A172 (cell line): ENCODE measurements at places on chromosomes 1 and 21.

DNA sequence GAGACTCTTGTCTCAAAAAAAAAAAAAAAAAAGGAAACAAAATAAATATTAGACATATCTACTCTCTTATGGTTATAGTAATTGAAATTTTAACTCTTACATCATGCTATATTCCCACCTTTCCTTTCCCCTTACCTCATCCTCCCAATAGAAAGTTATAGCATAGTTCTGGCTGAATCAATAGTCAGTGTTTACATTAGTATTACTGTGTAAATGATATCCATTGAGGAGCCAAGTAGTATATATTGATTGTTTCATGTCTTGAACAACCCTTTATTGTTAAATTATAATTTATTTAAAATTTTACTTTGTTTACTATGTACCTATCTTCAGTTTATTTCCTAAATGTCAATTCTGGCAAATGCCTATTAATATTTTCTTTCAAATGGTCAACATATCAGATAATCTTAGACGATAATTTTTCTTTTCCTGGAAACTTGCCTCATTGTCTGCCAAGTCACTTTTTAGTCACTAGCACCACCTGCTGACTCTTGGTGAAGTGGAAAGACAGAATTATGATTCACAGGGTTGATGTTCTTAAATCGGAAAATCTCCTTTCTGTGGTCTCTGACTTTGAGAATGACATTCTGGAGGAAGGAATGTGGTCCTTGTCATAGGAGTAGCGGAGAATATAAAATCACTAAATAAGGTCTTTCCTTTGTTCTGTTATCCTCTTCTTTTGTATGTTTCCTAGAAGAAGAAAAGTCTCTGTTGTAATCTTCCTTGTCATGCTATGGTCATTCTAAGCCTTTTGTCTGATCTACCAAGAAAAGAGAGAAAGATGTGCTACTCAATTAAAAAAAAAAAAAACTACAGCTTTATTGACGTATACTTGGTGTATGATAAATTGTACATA, 8.6 kb downstream of the HJV start:
- peak; percentile 87 for DNase-seq

DNA sequence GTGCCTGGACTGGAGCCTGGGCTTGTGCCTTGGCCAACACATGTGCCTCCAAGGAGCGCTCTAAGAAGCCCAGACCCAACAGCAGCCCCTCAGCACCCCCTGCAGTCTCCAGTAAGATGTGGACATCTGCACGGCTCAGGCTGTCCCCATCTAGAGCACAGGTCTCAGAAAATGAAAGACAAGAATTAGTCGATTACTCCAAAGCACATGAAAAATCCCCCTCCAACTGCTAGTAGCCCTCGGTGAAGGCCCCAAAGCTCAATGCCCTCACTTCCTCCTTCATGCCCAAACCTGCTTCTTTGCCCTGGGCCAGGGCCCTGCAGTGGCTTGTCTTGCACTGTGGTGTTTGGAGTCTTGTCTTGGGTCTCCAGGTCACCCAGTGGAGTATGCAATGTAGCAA, 21.9 kb upstream of the ERO1B start:
- DNase-seq = no peak

DNA sequence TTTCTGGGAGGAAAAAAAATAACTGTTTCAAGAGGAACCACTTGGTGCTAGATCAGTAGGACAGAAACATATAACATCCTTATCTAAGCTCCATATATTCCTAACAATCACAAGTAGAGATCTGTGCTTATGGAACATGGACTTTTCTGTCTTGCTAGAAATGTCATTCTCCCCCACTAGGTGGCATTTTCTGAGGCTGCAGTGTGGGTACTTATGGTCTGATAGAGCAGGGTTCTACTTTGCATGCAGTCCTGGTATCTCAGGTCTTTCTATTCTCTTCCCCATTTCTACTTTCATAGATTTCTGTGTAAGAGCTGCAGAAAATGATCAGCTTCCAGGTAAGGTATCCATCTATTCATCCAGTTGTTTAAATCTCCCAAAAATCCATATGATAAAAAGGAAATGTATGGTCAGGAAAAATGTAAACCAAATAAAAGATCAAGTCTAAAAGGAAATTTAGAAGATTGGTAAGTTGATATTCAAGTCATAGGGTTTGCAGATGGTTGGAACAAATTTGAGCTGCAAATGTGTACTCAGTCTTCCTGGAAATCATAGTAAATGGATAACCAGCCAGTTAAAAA, 1.5 kb downstream of the ZNF684 start:
- peak; percentile 55 for DNase-seq

DNA sequence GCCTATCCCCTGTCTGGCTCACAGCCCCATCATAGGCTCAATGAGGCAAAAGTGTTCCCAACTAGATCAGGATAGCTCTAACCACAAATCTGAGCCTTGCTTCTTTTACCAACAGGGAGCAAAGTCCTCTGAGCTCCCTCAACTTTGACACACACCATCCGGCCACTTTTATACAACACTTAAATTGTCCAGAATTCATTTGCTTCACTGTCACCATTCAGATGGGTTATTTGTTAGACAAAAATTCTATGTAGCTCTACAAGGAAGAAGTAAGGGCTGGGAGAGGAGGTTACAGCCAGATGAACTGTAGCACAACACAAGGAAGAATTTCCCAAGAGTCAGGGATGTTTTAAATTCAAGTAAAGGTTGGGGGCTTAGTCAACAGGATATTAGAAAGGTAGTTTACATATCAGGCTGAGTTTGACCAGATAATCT, 50.8 kb downstream of the TGFBR3 start:
- DNase-seq = no peak

DNA sequence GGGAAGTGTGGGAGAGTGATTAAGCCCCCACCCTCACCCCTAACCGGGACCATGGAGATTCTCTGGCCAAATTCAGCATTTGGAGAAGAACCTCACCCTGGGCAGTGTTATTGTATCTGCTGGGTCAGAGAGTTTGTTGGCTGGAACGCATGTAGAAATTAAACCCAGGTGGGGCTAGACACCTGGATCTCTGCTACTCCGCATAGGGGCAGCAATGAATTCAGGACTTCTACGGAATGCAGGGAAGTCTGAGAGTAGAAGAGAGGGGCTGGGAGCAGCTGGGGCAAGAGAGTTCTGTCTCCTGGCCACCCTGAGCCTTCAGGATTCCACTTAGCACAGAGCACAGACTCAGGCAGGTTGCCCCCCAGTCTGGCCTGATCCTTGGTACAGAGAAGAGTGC, 3.6 kb upstream of the CRABP2 start:
- no peak for DNase-seq

- DNase-seq = no peak
Observed at GRCh38 chr1:60977661-60978060, 104.7 kb upstream of the NFIA start.

DNA sequence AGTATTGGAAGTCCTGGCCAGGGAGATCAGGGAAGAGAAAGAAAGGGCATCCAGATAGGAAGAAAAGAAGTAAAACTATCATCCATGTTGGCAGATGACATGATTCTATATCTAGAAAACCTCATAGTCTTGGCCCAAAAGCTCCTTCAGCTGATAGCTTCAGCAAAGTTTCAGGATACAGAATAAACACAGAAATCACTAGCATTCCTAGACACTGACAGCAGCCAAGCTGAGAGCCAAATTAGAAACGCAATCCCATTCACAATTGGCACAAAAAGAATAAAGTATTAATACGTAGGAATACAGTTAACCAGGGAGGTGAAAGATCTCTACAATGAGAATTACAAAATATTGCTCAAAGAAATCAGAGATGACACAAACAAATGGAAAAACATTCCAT, 44.6 kb downstream of the ZFYVE9 start:
- no peak for DNase-seq

DNA sequence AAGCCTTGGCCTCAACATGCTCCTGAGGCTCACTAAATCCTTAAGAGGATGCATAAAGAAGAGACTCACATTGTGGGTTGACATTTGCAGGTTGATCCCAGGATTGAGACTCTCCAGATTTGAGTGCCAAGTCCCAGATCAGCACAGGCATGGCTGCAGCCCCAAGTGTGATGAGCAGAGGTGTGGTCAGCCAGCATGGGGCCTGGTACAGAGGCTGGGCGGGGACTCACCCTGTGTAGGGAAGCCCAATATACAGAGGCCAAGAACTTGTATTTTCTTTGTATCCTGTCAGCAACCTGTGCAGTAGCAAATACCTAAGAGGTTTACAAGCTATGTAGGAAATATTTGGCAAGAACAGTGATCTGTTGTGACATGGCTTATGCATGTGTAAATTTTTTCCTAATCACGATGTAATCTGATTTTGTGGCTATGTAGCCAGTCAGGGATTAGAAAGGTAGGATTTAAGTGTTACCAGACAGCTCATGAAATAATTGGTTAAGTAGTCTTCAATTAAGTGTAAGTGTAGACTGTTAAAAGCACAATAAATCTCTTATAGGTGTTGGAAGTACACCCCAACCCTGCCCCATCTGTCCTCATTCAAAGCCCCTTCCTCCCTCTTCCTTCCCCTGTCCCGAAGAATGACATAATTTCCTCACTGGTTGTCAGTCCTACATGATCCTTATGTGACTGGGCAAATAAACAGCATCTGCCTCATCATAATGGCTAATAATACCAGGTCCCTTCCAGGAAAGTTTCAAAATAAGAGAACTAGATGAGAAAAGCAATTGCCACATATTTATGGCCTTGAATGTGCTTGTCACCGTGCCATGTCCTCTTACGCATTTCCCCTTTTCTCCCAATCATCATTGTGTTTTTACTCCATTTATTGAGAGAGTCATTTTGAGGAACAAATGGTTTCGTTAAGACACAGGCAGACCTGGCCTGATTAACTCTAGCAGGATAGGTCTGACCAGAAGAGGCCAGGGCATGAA, 120.9 kb downstream of the HLX start:
- DNase-seq = no peak

DNA sequence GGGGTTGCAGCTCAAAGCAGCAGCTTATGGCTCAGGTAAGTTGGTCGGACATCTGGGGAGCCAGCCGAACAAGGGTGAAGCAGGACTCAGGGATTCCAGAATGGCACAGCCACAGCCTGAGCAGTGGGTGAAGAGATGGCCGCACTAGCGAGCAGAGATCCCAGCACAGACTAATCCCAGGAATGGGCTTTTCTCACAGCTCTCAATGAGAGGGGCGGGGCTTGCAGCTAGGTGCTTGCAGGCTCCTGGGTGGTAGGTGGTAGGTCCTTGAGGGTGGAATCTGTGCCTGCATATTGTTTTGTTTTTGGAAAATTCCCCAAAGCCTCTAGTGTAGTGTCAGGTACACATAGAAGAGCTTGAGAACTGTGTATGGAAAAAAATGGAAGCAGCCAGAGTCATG, 9.0 kb downstream of the KIAA0040 start:
- DNase-seq = no peak

GRCh38 chr21:45512626-45513002, 29.6 kb downstream of the SLC19A1 start:
- no peak for DNase-seq

- no peak for DNase-seq
Observed at GRCh38 chr1:196650403-196650802, 1.4 kb upstream of the CFH start.

DNA sequence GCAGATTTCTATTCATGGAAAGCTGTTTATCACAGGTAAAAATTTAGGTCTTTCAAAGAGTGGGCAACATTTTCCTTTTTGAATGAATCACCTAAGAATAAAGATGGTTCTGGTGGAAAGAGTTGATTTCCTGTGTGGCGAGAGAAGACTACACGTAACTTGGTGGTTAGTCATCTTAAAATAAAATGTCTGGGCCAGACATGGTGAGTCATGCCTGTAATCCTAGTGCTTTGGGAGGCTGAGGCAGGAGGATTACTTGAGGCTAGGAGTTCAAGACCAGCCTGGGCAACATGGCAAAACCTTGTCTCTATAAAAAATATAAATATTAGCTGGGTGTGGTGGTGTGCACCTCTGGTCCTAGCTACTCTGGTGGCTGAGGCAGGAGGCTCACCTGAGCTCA, 65.7 kb downstream of the DISP1 start:
- DNase-seq = peak; percentile 90

DNA sequence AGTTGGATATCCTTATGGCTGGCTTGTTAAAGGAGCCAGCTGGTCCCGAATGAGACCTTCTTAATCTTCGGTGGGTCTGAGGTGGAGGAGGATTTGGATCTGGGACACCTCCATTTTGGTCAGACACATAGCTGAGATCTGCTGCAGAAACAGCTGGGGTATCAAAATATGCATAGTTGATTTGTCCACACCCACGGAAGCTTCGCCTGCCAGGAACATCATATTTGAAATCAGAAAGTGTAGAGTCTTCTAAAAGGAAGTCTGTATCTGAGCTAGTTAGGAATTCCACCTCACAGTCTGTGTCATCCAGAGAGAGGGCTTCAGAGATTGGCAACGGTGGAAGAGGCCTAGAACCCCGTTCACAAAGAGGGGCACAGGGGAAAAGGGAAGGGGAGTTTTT, 12.3 kb downstream of the ERRFI1 start:
- DNase-seq = no peak

DNA sequence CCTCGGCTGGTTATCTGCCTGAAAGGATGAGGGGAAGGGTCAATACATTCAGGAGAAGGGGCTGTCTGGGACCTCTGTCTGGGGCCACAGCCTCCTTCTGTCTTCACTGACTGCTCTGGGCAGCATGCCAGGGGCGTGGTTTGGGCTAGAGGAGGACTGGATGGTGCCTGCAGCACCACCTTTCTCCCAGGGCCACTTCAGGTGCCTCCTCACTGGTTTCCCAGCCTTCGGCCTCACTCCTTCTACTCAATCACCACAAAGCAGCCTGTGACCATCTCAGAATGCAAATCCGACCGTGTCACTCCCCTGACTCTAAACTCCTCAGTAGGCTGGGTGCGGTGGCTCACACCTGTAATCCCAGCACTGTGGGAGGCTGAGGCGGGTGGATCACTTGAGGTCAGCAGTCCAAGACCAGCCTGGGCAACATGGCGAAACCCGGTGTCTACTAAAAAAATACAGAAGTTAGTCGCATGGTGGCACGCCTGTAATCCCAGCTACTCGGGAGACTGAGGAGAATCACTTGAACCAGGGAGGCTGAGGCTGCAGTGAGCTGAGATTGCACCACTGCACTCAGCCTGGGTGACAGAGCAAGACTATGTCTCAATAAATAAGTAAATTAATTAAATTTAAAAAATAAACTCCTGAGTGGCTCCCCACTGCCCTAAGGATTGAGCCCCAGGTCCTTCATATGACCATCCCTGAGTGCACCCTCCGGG, 50.1 kb upstream of the ECE1 start:
- no peak for DNase-seq

GRCh38 chr1:170351366-170351946, 180.5 kb upstream of the GORAB start:
- DNase-seq = no peak

DNA sequence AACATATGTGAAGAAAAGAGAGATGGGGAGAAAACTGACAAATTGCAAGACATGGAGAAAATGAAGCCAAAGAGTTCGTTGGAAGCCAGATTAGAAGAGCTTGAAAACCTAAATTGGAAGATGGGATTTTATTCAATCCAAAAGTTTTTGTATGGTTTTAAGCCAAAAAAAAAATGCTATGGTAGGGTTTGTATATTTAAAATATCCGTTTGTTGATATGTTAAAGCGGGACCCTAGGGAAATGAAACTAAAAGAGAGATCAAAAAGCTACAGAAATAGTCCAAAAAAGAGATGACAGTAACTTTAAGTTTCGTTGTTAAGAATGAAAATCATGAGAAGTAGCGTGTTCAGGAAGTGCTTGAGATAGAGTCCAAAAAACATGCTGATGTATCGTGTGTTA, 617.7 kb upstream of the ADGRL2 start:
- DNase-seq = no peak
